ENCODE measurements at places on chromosomes 12 and 14. TPM values are rescaled to one million over a fixed set of nuclear protein-coding genes. Genes with fewer than 3 reads are reported as not detected.

- H3K36me3 ChIP-seq, result no peaks in the 10 kb centered on the region
- no peak overlapping the region for H3K4me3 ChIP-seq
- H3K27me3 ChIP-seq, result peaks cover 14% of the 10 kb centered on the region
- no peak overlapping the region for H3K27ac ChIP-seq
- H3K4me1 ChIP-seq, result no peaks in the 10 kb centered on the region
- no peak for DNase-seq
Measured at GRCh38 chr14:61939776-61940175, 177.6 kb downstream of the SNAPC1 start.

DNA sequence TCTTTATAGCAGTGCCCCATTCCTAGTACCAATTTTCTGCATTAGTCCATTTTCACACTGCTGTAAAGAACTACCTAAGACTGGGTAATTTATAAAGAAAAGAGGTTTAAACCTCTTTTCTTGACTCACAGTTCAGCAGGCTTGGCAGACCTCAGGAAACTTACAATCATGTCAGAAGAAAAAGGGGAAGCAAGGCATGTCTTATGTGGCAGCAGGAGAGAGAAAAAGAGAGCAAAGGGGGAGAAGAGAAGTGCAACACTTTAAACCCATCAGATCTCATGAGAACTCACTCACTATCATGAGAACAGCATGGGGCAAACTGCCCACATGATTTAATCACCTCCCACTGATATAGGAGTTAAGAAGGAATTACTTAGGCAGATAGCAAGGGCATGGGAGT lies 101.6 kb upstream of the PLEKHG7 start:
- no peak overlapping the region for H3K27ac ChIP-seq
- H3K36me3 ChIP-seq, result peaks cover 49% of the 10 kb centered on the region
- H3K27me3 ChIP-seq, result no peaks in the 10 kb centered on the region
- H3K4me3 ChIP-seq, result no peak overlapping the region

GPR84 gene
- total RNA-seq, result 1.5 TPM

DNA sequence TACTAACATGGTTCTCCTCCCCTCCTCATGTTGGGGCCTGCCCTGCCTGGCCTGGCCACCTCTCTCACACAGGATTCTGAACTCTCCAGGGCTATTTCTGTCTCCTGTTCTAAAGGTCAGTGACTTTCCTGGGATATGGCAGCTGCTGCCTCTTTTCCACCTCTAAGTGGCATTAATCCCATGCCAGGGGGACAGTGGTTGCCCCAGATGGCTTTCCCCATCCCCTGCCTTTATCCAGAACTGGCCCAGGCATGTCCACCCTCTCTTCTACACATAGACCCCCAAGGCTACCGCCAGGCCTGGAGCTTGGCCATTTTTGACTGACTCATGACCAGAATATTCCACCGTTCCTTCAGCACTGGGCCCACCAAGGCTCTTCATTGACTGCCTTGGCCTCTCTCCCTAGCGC lies 90.4 kb downstream of the IRF2BPL start:
- H3K4me1 ChIP-seq, result peaks cover 20% of the 10 kb centered on the region
- H3K36me3 ChIP-seq, result no peaks in the 10 kb centered on the region
- peak overlapping the region; percentile 16 for H3K27ac ChIP-seq

GRCh38 chr12:5259523-5259922 lies 172.4 kb upstream of the NTF3 start:
- H3K4me3 ChIP-seq, result no peak overlapping the region
- DNase-seq, result no peak
- H3K27me3 ChIP-seq, result no peaks in the 10 kb centered on the region
- no peak overlapping the region for H3K27ac ChIP-seq

DNA sequence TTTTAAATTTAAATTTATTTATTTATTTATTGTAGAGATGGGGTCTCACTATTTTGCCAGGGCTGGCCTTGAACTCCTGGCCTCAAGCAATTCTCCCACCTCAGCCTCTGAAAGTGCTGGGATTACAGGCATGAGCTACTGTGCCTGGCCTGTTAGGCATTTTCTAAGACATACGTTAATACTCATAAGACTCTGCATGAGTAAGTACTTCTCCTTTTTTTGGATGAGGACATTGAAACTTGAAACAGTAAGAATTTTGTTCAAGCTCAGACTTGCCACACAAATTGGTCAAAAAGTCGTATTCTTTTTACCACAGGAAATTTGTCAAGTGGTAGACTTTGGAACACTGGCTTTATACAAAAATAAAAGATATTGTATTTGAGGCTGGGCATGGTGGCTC lies 187.4 kb upstream of the RASSF8 start:
- peaks cover 2% of the 10 kb centered on the region for H3K4me1 ChIP-seq
- H3K4me3 ChIP-seq, result no peak overlapping the region
- no peak overlapping the region for H3K27ac ChIP-seq
- no peak for DNase-seq
- H3K27me3 ChIP-seq, result peaks cover 1% of the 10 kb centered on the region
- H3K36me3 ChIP-seq, result no peaks in the 10 kb centered on the region

GRCh38 chr12:108241986-108242703 lies 97.0 kb downstream of the CMKLR1 start:
- H3K27ac ChIP-seq, result no peak overlapping the region
- no peak for DNase-seq
- H3K4me3 ChIP-seq, result no peak overlapping the region
- H3K4me1 ChIP-seq, result no peaks in the 10 kb centered on the region

- no peaks in the 10 kb centered on the region for H3K4me1 ChIP-seq
- H3K27ac ChIP-seq, result no peak overlapping the region
- no peak for DNase-seq
- H3K27me3 ChIP-seq, result no peaks in the 10 kb centered on the region
- H3K4me3 ChIP-seq, result no peak overlapping the region
Measured at GRCh38 chr12:81896771-81897170, 137.6 kb upstream of the PPFIA2 start.

GRCh38 chr14:60151715-60152114 lies 13.5 kb downstream of the DHRS7 start:
- H3K27me3 ChIP-seq, result no peaks in the 10 kb centered on the region
- peaks cover 51% of the 10 kb centered on the region for H3K36me3 ChIP-seq
- peak; percentile 88 for DNase-seq
- peaks cover 30% of the 10 kb centered on the region for H3K4me1 ChIP-seq
- peak overlapping the region; percentile 90 for H3K27ac ChIP-seq

GRCh38 chr12:108561852-108562347 lies 496 bp upstream of the ISCU start:
- peaks cover 39% of the 10 kb centered on the region for H3K36me3 ChIP-seq
- peak overlapping the region; percentile 100 for H3K27ac ChIP-seq
- peaks cover 33% of the 10 kb centered on the region for H3K4me1 ChIP-seq
- H3K4me3 ChIP-seq, result peak overlapping the region; percentile 99

DNA sequence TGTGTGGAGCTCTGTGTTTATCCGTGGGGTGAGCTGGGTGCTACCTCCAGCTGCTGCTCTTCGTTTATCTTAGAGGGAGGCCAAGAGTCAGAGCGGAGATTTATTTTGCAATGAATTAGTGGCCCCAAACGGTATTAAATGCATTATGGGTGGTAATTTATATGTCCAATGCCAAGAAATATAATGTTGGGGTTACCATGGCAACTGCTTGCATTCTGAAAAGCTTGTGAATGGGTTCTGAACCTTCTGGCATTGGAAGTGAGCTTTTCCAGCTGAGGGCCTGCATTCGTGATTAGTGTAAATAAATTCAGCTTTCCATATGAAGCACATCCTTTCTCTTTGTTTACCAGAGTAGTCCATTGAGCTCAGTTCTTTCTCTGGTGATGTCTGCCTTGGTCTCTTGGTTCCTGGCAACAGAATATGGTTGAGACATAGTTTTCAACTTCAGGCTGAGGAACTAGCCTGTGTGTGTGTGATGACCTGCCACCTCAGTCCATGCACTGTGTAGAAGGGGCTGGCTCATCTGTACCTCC lies 51.8 kb downstream of the TRAF3 start:
- no peaks in the 10 kb centered on the region for H3K27me3 ChIP-seq
- H3K36me3 ChIP-seq, result peaks cover 47% of the 10 kb centered on the region
- H3K27ac ChIP-seq, result peak overlapping the region; percentile 62
- DNase-seq, result no peak

Data from activated CD4-positive, alpha-beta T cell treated with anti-CD3 and anti-CD28 coated beads, Interleukin-2, amount 10 ng/mL, durations not matched to agents 24 days and 14 days (primary cell).